ENCODE measurements at places on chromosomes 2 and 18. TPM values are rescaled to one million over a fixed set of nuclear protein-coding genes. Genes with fewer than 3 reads are reported as not detected.

- DNase-seq, result no peak
Observed at GRCh38 chr2:207409517-207409916, 120.2 kb upstream of the CREB1 start.

The EIF2AK2 gene
- total RNA-seq, result 17.9 TPM

- no peak for DNase-seq
Observed at GRCh38 chr18:24602201-24602600, 141.8 kb downstream of the HRH4 start.

DNA sequence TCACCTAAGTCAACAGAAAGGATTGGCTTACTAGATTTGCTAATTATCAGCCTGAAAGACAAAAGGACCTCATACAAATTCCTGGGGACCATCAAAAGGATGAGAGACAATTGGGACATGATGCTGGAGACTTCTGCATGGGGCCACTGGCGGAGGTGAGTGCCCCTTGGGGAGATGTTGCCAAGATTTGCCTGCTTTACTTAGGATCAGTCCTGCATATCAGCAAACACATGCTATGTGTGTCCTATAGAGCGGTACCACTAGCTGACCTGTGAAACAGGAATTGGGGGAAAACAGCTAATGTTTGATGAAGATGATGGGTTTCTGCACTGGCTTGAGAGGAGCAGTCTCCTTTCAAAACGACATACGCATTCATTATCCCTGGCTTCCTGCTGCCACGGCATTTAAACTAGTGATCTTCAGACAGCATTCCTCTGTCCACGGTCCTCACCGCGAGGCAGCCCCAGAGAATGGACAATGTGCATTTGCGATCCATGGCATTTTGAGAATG, 104.2 kb downstream of the TGIF1 start:
- DNase-seq, result no peak

- DNase-seq, result no peak
Observed at GRCh38 chr2:238852206-238852869, 4.5 kb downstream of the TWIST2 start.

- peak; percentile 88 for DNase-seq
Observed at GRCh38 chr18:13464432-13465123, 246.0 kb downstream of the LDLRAD4 start.

Data from cardiac septum (tissue), 1 donor.